ENCODE measurements at places on chromosomes 1 and 21. TPM values are rescaled to one million over a fixed set of nuclear protein-coding genes. Genes with fewer than 3 reads are reported as not detected.
A peak's percentile ranks its signal among the peaks of the same experiment; 100 is the strongest.

Gene BMP8B
- 1.6 TPM for total RNA-seq

Gene MIXL1
- total RNA-seq, result 2.5 TPM

Gene CELA3B
- not detected for total RNA-seq

DNA sequence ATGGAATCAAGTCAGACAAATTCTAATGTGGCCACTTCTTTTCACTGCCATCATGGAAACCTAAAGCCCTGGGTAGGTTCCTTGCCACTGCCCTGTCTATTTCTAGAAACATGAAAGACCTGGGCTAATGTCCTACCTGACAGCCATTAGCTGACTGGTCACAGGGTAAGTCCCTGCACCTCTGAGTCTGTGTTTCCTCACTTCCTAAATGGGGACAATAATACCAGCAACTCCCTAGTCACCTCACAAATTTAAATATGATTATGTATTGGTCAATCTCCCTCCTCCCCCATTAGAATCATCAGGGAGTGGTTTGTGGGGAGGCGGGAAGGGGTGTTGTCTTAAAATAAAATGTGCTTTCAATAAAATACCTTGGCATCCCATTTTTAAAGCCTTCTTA lies 2.2 kb downstream of the CREG1 start:
- no peak for ATAC-seq

DNA sequence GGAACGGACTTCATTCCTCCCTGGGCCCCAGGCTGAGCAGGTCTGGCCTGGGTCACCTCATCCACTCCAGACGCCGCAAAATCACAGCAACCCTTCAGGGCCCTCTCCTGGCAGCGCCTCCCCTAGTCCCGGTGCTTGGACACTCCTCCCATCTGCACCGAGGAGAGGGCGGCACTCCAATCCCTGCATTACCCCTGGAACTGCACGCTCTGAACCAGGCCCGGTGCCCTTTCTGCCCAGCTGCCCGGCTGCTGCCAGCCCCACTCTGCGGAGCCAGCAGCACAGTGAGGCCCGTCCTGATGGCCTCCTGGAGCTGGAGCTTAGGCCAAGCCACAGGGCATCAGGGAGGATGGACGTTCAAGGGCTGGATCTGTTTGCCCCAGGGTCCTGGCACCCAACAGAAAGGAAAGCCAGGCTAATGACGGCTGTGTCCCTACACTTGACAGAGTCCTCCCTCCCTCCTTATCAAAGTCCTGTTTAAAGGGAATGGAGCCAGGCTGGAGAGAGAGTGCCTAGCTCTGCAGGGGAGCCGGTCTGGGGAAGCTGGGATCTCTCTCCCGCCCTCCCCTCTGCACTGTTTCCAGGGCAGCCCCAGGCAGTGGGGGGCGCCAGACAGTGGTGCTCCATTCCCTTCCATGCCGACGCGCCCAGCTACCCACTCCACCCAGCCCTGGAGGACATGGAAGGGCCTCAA lies 12.7 kb downstream of the COL6A2 start:
- ATAC-seq, result no peak

DNA sequence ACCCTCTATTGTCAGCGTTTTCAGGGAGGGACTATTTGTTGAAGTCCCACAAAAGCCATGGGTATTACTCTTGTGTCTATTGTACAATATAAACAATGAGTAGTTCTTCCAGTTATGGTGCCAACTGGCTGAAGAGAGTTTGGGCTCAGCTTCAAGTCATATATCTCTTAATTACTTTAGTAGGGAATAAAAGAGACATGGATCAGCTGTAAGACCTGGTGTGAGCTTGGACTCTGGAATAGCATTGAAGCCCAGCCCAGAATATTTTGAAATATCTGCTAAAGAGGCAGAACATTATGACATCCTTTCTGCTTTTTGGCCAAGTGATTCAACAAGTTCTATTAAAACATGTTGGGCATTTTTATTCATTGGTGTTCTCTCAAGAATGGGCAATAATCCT lies 224.9 kb downstream of the BACH1 start:
- no peak for ATAC-seq

GRCh38 chr1:64842224-64842623 lies 97.3 kb downstream of the RAVER2 start:
- no peak for ATAC-seq

- no peak for ATAC-seq
Measured at GRCh38 chr1:20093940-20094391, 24.0 kb downstream of the PLA2G5 start.

GRCh38 chr1:6235296-6235677 lies 477 bp downstream of the ICMT start:
- ATAC-seq, result peak; percentile 7

DNA sequence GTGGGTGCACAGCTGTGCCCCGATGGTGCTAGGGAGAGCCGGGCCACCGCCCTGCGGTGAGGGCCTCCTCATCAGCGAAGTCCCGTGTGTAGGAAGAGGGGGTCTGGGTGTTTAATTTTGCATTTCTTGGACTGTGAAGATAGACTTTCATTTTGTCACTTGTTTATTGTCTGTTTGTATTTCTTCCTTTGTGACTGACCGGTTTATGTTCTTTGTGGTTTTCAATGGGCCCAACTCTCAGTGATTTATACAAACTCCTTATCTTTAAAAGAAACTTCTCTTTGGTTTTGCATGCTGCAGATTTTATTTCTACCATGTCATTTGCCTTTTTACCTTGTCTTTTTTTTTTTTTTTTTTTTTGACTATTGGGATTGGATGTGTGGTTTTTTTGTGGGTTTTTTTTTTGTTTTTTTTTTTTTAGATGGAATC lies 65.1 kb downstream of the COL18A1 start:
- no peak for ATAC-seq

DNA sequence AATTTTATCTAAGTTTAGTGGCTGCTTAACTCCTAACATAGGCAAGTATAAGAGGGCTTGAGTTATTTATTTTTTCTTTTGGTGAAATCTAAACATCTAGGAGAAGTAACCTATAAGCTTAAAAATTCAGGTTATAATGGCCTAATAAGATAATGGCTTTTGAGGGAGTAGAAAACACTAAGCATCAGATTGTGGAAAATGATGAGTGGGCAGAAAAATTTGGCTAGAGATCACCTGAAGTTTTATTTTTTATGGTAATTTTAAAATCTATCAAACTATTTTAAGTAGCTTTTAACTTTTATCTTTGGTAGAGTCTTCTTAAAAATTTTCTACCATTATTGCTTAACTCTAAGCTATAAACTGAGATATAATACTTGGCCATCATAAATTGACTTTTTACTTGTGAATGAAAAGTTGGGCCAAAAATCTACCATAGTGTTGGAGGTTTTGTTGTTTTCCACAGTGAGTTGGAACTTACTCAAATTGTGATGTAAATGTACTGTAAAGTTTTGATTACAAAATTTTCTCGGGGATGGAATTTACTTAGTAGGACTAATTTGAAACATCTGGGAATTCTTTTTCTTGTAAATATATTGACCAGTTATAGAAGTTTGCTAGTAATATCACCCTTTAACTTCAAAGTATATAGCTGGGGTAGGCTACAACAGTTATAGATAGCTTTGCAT lies 63.9 kb downstream of the USP25 start:
- no peak for ATAC-seq

GRCh38 chr1:112849425-112850033 lies 106.5 kb downstream of the SLC16A1 start:
- peak; percentile 96 for ATAC-seq

- ATAC-seq, result no peak
Measured at GRCh38 chr1:17585266-17585987, 45.9 kb downstream of the ARHGEF10L start.

DNA sequence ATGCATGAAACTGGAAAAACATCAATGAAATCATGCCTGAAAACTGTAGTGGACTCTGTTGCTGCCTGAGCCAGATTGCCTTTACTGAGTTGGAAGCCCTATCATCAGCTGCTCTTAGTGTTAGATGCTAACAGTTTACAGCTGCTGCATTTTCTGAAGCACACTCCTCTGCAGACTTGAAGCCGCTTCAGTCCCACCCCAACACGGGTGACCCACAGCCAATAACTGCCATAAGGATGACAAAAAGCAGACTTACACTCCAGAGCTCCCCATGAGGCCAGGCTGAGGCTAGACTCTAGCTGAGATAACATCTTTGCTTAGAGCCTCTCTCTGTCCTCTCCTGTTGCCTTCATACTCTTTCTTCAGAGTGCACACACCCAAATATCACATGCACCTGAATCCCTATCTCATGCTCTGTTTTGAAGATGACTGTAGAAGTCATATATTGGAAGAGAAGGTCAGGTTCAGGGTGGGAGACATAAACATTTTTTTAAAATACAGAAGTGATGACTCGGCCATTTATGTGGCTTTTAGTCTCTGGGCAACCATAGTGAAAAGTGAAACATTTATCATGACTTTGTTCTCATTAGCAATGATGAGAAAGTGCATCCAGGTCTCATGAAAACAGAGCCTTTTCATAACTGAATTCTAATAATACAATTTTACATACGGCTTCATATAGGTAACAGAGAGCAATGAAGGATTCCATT lies 161.0 kb downstream of the KCNK2 start:
- no peak for ATAC-seq

DNA sequence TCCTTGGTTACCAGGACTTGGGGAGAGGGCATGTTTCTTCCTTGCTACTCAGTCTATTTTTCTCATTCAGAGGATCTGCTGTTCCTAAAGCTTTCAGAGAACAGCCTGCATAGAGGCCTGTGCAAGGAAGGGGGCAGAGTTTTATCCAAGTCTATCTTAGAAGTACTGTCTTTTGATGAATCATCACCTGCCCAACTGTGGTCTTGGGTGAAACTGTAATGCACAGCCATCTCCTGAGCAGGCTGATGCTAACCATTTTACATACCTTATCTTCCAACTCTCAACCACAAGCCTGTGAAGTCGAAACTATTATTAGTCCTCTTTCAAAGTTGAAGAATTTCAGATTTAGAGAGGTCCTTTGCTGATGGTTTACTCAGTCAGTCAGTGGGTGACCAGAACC lies 368.0 kb downstream of the HHAT start:
- no peak for ATAC-seq

DNA sequence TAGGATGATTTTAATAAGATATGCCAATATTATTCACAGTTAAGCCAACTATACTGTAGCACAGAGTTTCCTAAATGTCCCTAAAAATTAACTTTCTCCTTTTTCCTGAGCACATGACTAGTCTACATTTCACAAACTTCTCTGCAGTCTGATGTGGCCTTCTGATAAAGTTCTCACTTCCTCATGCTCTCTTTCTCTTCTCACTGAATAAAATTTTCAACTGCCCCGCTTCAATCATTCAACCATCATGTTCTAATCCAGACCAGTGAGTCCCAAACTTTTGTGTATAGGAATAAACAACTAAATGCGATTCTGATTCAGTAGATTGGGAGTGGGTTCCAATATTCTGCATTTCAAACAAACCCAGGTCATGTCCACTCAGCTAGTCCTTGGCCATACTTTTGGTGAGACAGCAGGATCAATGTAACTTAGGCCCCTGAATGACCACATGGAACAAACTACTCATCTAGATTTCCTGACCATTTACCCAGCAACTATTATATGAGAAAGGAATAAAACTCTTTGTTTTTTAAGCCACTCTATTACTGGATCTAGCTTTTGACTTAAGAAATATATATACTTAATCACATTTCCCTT lies 20.1 kb downstream of the TUT4 start:
- ATAC-seq, result no peak

All from motor neuron (in vitro differentiated cells).